ENCODE measurements at places on chromosomes 2 and 18. TPM values are rescaled to one million over a fixed set of nuclear protein-coding genes. Genes with fewer than 3 reads are reported as not detected.

OTOF gene
- total RNA-seq: not detected

CYS1 gene
- 0.15 TPM for total RNA-seq

ANXA4 gene
- total RNA-seq: 51.1 TPM

SLC14A1 gene
- 6.9 TPM for total RNA-seq

GREB1 gene
- total RNA-seq: 0.62 TPM

TMEM247 gene
- total RNA-seq: not detected

DNA sequence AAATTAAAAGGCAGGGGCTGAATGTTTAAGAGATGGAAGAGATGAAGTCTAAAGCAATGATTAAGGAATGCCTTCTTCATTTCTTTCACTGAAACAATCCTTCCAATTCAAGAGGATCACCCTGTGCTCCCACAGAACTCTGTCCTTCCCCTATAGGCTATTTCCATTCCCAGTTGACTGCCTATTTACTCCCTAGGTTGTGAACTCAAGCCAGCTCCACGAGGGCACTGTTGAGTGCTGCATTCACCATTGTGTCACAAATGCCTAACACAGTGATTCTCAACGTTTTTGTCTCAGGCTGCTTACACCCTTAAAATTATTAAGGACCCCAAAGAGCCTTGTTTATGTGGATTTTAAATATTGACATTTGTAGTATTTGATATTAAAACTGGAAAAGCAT is 112.4 kb downstream of the AOX1 start:
- no peak for DNase-seq

GRCh38 chr2:37866171-37866934 is 58.7 kb upstream of the RMDN2 start:
- DNase-seq: no peak

DNA sequence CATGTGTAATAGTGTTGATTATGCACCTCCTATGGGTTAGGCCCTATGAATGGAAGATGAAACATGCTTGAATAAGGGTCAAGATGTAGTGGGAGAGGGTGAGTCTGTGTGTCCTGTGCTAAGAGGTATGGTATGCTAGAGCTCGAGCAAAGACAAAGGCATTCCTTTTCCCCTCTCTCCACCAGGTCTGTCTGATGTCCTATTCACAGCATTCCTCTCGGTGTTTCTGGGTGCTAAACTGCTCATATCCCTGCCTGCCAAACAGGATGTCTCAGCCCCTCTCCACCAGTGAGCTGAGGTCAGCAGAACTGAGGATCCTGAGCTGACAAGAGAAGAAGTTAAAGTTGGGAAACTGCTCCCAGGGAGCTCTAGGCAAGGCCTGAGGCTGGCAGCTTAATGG is 344.9 kb downstream of the TSN start:
- DNase-seq: no peak

- peak; percentile 69 for DNase-seq
Observed at GRCh38 chr2:85266146-85267041, 61.4 kb downstream of the TGOLN2 start.

DNA sequence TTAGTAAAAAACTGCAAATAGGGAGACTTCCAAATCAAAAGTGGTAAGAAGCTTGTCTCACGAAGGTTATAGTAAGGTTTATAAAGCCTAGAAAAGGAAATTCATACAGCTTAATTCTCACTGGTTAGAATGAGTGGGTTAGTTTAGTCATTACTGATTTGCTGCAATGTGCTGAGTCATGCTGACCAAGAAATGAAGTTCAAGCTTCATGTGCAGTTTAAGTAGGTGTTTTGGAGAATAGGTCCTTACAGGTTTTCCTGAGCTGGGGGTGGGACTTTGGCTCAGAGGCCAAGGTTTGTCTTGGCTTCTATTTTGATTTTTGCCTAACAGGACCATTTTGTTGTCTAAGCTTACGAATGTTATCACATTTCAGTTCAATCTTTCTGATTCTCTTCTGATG is 15.1 kb downstream of the CLIP4 start:
- peak; percentile 89 for DNase-seq

DNA sequence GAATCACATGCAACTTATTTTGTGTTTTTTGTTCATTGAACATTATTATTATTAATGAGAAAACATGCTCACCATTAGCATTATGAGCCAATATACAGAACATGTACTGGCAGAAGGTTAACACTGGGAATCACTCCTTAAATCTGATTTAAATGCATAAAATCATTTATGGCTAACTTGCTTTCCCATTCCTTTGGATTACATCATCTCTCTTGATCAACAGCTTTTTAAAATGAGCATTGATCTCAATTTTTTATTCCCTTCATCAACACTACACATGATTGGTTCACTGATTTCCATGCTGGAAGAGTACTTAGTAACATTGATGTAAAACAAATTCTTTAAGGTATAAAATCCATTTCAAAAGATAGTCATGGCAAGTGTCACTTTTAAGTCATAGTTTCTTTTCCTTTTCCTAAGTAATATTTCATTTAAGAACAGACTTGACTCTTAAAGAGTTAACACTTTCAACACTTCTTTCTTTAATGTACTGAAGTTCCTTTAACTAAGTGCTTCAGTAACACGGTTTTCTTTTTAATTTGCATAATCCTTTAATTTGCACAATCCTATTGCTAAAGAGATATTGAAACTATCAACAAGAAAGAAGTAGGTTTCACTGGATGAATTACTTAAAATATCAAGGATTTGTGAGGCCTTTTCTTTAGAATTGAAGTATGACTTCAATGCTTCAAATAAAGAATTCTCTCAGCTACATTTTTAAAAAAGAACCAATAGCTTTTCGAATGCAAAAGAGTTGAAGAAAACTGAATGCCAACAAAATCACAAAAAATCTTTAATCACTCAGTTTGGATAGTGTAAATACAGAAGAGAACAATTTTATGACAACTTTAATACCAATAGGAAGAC is 24.9 kb upstream of the BUB1 start:
- DNase-seq: no peak

DNA sequence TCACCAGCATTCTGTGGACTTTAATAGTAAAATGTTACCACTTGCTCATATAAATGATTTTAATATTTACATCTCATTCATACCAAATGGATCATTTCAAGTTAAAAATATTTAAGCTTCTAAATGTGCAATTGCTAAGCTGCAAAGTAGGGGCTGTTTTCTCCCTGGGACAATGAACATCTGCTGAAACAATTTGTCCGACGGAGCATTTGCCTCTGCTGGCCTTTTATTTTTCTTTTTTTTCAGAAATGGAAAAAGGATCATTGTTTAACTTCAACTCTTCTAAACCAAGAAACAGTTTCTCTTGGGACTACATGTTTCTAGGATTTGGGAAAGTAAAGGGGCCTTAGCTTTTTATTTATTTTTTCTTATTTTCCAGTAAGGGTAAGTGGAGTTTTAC is 43.8 kb upstream of the ITPRID2 start:
- DNase-seq: no peak
